Left lung (tissue), 14 donors: ENCODE measurements at places on chromosomes 7 and 10.

- H3K27ac ChIP-seq, result no peak overlapping the region
- no peak for DNase-seq
- no peaks in the 10 kb centered on the region for H3K27me3 ChIP-seq
- no peaks in the 10 kb centered on the region for H3K36me3 ChIP-seq
- H3K4me3 ChIP-seq, result no peak overlapping the region
Measured at GRCh38 chr10:21020545-21020944, 123.4 kb upstream of the NEBL start.

GRCh38 chr10:26173837-26174236, 42.7 kb upstream of the GAD2 start:
- H3K36me3 ChIP-seq, result no peaks in the 10 kb centered on the region
- no peak overlapping the region for H3K4me3 ChIP-seq
- DNase-seq, result no peak
- no peaks in the 10 kb centered on the region for H3K4me1 ChIP-seq
- H3K27me3 ChIP-seq, result no peaks in the 10 kb centered on the region

GRCh38 chr7:104772405-104773345, 241.3 kb upstream of the KMT2E start:
- H3K4me1 ChIP-seq, result no peaks in the 10 kb centered on the region
- DNase-seq, result no peak
- H3K27me3 ChIP-seq, result no peaks in the 10 kb centered on the region
- no peaks in the 10 kb centered on the region for H3K36me3 ChIP-seq
- H3K27ac ChIP-seq, result no peak overlapping the region
- no peak overlapping the region for H3K4me3 ChIP-seq

DNA sequence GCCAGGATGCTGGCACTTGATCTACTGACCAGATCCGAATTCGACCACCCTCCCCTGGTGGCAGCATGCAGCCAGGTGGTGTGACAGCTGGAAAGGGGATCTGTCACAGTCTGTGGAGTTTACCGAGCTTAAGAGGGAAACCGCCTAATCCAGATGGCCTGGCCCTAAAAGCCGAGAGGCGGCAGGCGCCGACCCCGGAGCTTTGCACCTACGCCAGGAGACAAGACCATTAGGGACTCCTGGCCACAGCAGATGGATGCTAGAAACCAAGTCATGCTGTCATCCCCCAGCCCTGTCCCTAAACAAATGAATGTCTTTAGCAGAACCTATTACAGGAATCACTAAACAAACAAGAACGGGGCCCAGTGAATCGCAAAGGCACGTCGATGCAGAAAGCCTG, 27.7 kb downstream of the RCC1L start:
- DNase-seq, result no peak
- H3K4me3 ChIP-seq, result no peak overlapping the region
- H3K27me3 ChIP-seq, result no peaks in the 10 kb centered on the region
- H3K27ac ChIP-seq, result no peak overlapping the region

DNA sequence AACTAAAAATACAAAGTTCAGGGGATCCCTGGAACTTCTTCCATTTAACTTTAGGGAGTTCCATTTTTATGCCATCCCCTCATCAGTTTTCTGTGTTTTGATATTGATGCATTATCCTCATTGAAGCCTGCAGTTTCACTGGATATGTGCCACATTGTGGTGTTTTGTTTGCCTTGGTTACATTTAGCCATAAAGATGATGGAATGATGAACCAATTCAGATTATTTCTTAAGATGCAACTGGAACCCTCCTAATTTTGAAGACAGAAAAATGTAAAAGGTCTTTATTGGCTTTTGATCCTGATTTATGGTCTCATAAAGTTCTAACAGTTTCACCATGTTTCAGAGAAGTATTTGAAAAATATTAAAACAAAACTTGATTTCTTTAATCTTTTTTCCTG, 314.2 kb upstream of the KLF6 start:
- H3K27ac ChIP-seq, result no peak overlapping the region
- H3K27me3 ChIP-seq, result no peaks in the 10 kb centered on the region
- DNase-seq, result no peak
- H3K36me3 ChIP-seq, result no peaks in the 10 kb centered on the region

- no peak overlapping the region for H3K27ac ChIP-seq
- H3K27me3 ChIP-seq, result no peaks in the 10 kb centered on the region
Measured at GRCh38 chr7:86991771-86992191, 67.7 kb downstream of the ELAPOR2 start.
